Omental fat pad (tissue), 4 donors: ENCODE measurements at places on chromosomes 6 and 20.

DNA sequence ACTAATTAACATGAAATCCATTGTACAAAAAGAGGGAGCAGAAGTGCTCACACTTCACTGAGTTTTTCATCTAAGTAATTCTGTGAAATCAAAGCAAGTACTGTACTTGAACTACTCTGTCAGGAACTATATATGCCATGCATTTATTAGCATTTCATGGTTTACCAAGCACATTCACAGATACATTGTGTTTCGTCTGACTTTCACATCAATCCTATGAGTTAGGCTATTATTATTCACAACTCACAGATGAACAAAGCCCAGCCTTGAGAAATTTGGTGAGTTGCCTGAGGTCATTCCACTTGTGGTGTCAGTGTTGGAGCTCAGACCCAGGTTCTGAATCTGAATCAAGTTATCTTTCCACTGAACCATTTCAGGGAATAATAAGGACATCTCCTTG lies 33.7 kb upstream of the TENT5A start:
- DNase-seq: no peak

GRCh38 chr6:13256266-13257001 lies 71.9 kb downstream of the TBC1D7 start:
- no peak for DNase-seq

DNA sequence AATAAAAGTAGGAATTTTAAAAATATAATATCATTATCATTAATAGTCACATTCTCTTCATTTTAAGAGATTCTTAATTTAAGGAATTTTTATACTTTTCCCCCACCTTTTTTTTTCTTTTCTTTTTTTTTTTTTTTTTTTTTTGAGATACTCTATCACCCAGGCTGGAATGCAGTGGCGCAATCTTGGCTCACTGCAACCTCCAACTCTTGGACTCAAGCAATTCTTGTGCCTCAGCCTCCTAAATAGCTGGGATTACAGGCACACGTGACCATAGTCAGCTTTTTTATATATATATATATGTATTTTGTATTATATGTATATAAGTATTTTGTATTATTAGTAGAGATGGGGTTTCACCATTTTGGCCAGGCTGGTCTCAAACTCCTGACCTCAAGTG lies 457.7 kb downstream of the CDKAL1 start:
- DNase-seq: no peak

DNA sequence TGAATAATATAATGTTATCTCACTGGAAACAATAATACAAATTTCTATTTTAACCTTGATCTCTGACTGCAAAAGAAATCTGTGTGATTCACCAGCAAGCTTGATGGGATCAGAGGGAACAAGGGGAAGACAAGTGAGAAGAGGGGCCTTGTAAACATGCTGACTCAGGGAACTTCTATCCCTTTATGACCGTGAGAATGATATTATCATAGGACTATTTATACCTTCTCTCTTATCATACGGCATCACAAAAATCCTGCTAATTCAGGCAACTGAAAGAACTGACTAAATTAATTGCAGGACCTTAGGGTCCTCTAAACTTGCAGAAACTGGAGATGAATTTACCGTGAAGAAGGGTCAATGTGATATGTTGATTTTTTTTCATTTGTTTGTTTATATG lies 173.3 kb downstream of the PTPRK start:
- no peak for DNase-seq
